K562 (cell line): ENCODE measurements at places on chromosomes 6 and 20.

DNA sequence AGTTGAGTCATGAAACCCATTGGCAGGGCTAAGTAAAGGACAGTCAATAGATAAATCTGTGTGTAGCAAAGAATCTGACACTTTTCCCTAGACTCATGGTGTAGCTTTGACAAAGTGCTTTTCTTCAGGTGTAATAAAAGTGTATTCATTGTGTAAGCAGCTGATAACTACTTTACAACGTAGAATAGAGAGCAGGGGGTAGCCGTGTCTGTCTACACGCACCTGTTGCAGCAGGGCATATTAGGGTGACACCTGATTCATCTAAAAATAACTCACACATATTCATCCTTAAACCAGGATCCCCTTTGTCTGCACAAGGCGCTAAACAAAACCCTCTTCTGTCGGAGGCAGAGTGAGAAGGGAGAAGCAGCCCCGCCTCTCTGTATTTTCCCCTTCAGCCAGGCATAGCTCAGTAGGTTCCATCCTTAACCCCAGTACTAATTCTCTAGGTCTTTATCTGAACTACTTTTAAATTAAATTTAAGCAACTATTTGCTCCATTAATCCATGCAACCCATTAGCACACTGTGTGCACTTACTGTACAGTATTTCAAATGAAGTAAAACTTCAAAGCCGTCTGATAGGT lies 306.7 kb upstream of the SASH1 start:
- DNase-seq: no peak

- DNase-seq: no peak
These were observed 13.0 kb upstream of the PFDN4 start for GRCh38 chr20:54194724-54195438.

DNA sequence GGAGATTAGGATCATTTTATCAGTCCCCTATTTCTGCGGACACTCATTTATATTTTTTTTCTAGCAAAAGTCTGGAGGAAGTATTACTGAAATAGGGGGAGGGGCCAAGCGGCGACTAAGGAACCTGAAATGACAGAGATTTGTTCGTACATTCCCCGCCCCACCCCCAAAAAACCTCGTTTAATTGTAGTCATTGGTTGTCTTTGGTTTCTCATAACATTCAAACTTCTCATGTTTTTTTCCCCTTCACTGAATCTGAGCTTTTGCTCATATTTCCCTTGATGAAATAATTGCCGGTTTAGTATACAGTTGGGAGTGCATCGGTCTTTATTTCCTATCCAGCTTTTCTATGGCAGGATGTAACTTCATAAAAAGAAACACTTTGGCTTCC lies 768 bp upstream of the FYN start:
- DNase-seq: no peak

GRCh38 chr6:11702089-11702488 lies 76.5 kb downstream of the ADTRP start:
- DNase-seq: no peak
